ENCODE measurements at places on chromosomes 5 and 9. TPM values are rescaled to one million over a fixed set of nuclear protein-coding genes. Genes with fewer than 3 reads are reported as not detected.

GRCh38 chr5:91361790-91362189 is 21.3 kb downstream of the ARRDC3 start:
- no peak overlapping the region for H3K27ac ChIP-seq
- H3K4me1 ChIP-seq = peaks cover 13% of the 10 kb centered on the region
- no peak for DNase-seq
- H3K36me3 ChIP-seq = no peaks in the 10 kb centered on the region

GRCh38 chr9:105070176-105070575 is 142.2 kb upstream of the ABCA1 start:
- no peak for DNase-seq
- no peak overlapping the region for H3K27ac ChIP-seq
- H3K36me3 ChIP-seq = no peaks in the 10 kb centered on the region

- H3K4me3 ChIP-seq = no peak overlapping the region
- no peaks in the 10 kb centered on the region for H3K4me1 ChIP-seq
These were observed 9.1 kb downstream of the CATSPER3 start for GRCh38 chr5:134976841-134977240.

GRCh38 chr5:113371721-113372196 is 63.0 kb downstream of the TSSK1B start:
- H3K27ac ChIP-seq = no peak overlapping the region
- no peaks in the 10 kb centered on the region for H3K36me3 ChIP-seq
- H3K27me3 ChIP-seq = no peaks in the 10 kb centered on the region

DNA sequence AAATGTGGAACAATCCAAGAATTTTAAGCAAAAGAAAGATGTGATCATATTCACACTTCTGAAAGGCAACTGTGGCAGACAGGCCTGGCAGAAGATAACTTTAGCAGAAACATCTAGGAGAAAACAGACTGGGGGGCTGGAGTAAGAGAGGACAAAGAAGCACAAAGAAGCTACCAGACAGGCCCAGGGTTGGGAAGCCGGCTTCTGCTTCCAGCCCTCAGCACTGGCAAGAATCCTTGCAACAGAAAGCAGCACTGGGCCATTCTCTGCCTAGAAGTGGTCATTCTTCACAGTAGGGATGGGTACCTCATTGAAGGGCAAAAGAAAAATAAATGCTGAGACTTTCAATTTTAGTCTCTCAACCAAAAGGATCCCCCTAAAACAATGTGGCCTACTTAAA is 49.6 kb downstream of the EFNA5 start:
- H3K27me3 ChIP-seq = no peaks in the 10 kb centered on the region
- no peaks in the 10 kb centered on the region for H3K36me3 ChIP-seq
- no peak overlapping the region for H3K4me3 ChIP-seq
- DNase-seq = no peak

- H3K27me3 ChIP-seq = no peaks in the 10 kb centered on the region
- no peaks in the 10 kb centered on the region for H3K4me1 ChIP-seq
- H3K4me3 ChIP-seq = no peak overlapping the region
- H3K27ac ChIP-seq = no peak overlapping the region
These were observed 632.3 kb downstream of the TLE4 start for GRCh38 chr9:80204054-80204453.

GRCh38 chr5:167699432-167699831 is 592.0 kb upstream of the WWC1 start:
- DNase-seq = no peak
- no peaks in the 10 kb centered on the region for H3K36me3 ChIP-seq
- no peak overlapping the region for H3K27ac ChIP-seq
- no peak overlapping the region for H3K4me3 ChIP-seq

DNA sequence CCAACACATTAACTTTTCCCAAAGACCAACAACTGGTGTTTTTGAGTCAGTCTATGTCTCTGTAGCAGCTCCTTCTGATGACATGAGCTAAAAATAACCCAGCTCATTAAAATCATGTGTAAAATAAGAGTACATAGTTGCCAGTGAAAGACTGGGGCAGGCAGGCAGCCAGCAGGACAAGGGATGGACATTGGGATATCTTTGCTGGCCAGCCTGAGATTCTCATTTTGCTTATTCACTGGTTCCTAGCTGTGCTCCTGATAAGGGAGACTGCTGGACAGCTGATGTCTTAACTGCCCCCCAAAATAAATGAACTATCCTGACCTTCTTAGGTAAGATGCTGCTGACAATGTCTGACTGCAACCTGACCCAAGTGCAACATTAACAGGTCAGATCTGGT is 33.9 kb downstream of the EPB41L4B start:
- H3K4me3 ChIP-seq = no peak overlapping the region
- no peaks in the 10 kb centered on the region for H3K27me3 ChIP-seq
- no peaks in the 10 kb centered on the region for H3K36me3 ChIP-seq
- no peak overlapping the region for H3K27ac ChIP-seq
- no peak for DNase-seq

PRDM12 gene
- not detected for total RNA-seq

FOXD4L6 gene
- total RNA-seq = not detected

SLC27A4 gene
- 38.4 TPM for total RNA-seq

SLC45A2 gene
- not detected for total RNA-seq

EXOSC2 gene
- 19.2 TPM for total RNA-seq

RAPGEF1 gene
- 46.7 TPM for total RNA-seq

All from thyroid gland (tissue), 4 donors.